ENCODE measurements at places on chromosomes 2 and 18.

GRCh38 chr18:44341759-44342158, 338.9 kb upstream of the SETBP1 start:
- DNase-seq, result no peak

DNA sequence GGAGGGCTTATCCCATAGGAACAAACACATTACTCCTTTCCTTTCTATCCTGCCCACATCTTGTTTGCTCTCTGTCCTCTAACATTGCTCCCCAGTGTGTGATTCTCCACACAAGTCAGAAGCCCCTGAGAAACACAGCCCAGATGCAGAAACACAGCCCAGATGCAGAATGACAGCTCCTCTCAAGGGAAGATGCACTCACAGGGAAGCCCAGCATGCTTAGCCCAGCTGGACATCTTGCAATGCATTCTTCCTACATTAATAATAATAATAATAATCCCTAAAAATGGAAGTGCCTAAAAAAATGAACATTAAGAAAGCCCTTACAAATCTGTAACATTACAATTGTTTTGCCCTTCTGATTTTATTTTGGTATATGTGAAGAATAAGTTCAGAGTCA, 172.1 kb downstream of the CBLN2 start:
- no peak for DNase-seq

DNA sequence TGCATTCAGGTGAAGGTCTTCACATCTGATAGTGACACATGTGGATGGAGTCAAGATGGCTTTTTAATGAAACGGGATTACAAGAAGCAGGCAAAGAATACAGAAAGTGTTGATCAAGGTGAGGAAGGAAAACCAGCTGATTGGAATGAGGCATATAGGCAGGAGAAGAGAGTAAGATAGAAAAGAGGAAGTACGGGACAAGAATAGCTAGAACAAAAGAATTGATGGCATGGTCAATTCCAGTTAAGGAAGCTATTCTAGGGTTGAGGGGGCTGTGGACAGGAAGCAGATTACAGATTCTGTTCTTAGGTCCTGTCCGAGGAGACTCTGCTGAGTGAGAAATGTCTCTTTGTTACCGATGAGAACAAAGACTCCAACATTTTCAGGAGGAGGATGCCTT, 13.2 kb upstream of the NCK2 start:
- DNase-seq, result no peak

DNA sequence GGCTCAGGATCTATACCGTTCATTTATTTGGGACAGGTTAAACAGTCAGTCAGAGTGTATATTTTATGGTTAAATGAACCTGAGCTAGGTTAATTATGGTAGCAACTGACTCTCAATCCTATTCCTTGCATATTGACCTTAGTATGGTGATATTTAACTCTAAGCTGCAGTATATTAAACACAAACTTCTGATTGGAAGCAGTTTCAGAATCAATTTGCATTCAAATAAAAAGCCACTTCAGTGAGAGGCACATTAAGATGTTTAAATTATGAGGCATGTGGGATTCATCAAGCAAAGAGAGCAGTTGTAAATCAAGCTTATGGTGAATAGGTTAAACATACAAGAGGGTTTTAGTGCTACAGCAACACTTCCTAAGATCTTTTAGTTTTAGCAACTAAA, 40.4 kb downstream of the FRZB start:
- no peak for DNase-seq

- DNase-seq, result no peak
Measured at GRCh38 chr2:219284501-219285372, 5.6 kb downstream of the DNAJB2 start.

- DNase-seq, result no peak
Measured at GRCh38 chr2:164719996-164720941, 99.0 kb upstream of the GRB14 start.

DNA sequence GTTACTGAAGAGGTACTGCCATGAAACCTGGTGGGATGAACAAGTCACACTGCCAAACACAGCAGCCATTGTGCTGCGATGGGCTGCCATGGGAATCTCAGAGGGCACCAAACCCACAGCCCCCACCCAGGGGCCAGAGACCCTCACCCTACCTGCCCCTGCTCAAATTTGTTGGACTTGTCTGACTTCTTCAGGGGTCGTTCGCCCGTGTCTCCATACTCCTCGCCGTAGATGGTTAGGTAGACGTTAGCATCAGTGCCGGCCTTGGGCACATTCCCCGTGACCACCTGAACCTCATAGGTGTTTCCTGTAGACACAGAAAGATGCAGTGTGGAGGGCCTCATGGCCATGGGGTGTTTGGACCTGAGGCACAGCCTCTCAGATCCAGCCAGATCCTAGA, 97.7 kb downstream of the LOXHD1 start:
- DNase-seq, result no peak

DNA sequence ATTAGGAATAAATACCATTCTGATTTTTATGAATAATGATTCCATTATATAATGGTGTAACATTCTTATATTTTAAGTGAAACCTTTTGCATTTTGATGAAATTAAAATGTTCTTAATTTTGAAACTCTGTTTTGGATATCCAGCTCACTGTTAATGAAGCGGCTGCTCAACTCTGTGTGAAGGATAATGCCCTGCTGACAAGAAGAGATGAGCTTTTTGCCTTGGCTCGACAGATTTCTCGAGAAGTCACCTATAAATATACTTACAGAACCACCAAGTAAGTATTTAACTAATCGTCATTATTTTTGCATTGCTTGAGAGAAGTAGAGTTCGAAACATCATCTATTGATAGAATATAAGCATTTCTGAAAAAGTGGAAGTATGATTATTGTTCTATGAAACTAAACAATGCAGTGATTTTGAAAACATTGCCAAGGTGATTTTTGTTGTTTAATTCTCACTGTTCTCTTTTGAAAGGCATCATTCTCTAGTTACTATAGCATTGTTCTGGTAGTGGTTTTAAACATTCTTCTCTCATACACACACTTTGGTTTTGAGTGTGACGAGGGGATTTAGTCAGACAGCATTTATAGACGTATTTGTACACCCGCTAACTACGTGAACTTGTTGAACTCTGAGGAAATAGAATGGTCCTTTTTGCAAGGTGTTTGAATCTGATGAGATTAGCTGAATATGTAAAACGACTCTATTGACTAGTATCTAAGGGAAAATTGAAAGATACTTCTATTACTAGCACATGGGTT, 21.5 kb downstream of the NAB1 start:
- no peak for DNase-seq

DNA sequence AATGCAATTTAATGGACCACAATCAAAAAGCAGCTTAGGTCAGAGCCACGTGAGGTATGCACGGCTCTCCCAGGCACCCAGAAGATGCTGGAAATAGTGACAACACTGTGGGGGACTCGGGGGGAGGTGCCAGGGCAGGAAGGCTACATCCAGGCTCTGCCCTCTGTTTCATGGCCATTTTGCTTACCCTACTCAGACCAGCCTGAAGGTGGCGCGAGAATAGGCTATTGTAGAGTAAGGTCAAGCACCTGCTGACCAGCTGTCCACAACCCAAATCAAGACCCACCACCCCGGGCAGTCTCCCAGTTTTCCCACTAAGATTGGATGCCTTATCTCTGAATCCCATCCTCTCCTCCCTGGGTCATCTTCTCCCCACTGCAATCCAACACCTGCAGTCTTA, 115.7 kb downstream of the VIT start:
- no peak for DNase-seq

GRCh38 chr2:99031481-99031880, 95.5 kb upstream of the CRACDL start:
- DNase-seq, result no peak

- no peak for DNase-seq
Measured at GRCh38 chr2:47661310-47661709, 121.6 kb upstream of the MSH6 start.

- DNase-seq, result no peak
Measured at GRCh38 chr2:163734401-163734800, 1.4 kb downstream of the FIGN start.

GRCh38 chr2:190625691-190626090, 23.2 kb upstream of the NAB1 start:
- no peak for DNase-seq

DNA sequence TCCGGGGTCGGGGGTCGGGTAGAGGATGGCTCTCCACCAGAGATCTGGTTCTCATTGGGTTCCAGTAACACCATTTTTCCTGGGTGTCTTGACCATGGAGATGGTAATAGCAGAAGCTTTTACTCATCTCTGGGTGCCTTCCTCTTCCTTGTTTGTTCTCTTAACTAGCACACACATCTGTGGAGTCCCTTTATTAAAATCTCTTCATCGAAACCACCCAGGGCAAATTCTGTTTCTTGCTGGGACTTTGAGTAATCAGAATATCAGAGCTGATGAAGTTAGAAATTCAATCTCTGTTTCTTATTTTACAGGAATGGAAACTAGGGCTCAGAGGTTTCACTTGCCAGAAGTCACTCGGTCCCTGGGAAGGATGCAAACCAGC, 15.0 kb upstream of the TRIB2 start:
- no peak for DNase-seq

- no peak for DNase-seq
Measured at GRCh38 chr2:142586693-142587580, 290.5 kb upstream of the KYNU start.

DNA sequence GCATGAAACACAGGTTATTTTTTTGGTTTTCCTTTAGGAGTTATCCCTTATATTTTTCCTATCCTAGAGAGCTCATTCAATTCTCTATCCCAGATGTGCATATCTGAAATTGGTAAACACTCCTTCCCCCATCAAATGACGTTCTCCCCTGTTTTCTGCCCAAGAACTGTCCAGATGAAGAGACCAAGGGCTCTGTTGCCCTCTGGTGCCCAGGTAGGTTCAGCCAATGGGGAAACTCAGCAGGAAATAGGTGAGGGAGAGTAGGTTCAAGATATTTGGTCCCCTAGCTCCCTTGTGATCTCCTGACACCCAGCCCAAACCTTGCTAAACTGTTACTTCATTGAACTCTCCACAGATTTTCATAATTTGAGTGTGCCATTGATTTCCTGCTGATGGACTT, 14.1 kb upstream of the INO80C start:
- DNase-seq, result no peak

GRCh38 chr18:80104364-80104779, 4.7 kb upstream of the ADNP2 start:
- DNase-seq, result no peak

- no peak for DNase-seq
Measured at GRCh38 chr18:55031164-55031563, 71.9 kb upstream of the CCDC68 start.

DNA sequence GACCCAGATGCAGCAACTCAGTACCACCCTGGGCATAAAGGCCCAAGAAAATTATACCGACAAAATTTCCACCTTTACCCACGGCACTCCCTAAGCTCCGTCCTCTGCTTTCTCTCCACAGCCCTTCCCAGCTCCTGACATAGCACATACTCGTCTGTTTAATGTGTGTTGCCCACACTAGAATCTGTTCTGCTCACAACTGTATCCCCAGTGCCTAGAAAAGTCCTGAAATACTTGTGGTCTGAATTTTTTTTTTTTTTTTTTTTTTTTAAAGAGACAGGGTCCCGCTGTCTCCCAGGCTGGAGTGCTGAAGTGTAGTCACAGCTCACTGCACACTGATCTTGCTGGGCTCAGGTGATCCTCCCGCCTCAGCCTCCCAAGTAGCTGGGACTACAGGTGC, 62.3 kb downstream of the ADCY3 start:
- no peak for DNase-seq

DNA sequence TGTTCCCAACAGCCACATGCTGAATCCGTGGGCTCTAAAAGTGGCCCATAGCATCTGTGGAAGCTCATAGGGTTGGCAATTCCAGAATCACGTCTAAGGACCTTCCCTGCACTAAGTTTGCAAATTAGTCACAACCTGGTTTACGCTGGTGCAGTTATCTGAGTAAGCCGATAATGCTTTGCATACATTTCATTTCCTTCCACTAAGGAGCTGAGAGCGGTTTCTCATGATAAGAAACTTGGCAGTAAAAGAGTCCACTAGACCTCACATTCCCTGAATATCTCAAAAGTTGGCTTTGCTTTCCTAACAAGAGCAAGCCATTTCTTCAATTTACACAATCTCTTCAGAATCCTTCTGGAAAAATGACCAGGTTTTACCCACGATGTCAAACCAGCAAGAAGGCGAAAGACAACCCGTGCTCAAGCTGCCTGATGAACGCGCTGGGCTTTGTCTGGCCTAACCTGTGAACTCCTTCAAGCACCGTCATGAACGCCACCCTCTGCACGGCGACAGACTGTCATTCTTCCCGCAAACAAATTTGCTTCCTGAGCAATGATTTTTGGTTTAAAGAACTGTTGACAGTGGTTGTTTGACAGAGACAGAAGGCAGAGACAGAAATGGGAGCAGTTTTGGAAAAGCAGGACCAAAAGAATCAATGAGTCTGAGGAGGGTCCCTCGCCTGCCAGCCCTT, 73.0 kb upstream of the COPS8 start:
- no peak for DNase-seq

DNA sequence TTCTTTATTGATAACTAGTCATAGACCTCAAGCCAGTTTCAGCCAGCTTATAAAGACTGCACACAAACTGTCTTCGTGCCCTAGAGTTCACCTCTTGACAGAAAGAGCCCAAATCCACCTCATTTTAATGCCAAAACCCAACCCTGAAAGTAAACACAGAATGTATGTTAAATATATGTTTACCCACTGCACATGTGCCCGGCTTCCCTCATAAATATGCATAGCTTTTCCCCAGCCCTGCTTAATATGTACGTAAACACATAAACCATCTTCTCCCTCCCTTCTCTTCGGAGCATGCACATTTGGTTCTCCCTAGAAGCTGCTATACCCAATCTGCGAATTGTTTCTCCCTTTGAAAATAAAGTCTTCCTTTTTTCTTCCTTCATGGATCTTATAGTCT, 73.9 kb upstream of the XIRP2 start:
- DNase-seq, result no peak

DNA sequence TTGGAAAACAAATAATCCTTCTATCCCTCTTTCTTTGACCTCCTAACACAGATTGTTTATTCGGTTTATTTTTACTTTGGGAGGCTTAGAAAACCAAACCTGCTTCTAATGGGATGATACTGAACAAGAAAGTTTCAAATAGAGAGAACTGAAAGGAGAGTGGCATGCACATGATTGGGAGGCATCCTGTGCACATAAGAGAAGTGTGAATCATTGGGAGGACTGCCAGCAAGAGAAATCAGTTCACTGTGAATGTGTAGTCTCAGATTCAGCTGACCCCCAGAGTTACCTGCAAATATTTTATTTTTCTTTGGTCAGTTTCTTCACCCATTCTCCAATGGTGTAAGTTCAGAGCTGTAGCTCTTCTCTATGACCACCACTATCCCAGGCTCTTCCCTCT, 1363.2 kb upstream of the ACVR2A start:
- DNase-seq, result no peak

- no peak for DNase-seq
Measured at GRCh38 chr2:170454471-170455372, 260.4 kb upstream of the SP5 start.

- no peak for DNase-seq
Measured at GRCh38 chr2:136373841-136374240, 255.9 kb upstream of the CXCR4 start.
